T-helper 2 cell treated with Interferon-gamma antibody and Interleukin-4, amounts not matched to agents 5 μg/mL and 100 μg/mL, for 36 hours (primary cell): ENCODE measurements at places on chromosomes 3 and 15.

DNA sequence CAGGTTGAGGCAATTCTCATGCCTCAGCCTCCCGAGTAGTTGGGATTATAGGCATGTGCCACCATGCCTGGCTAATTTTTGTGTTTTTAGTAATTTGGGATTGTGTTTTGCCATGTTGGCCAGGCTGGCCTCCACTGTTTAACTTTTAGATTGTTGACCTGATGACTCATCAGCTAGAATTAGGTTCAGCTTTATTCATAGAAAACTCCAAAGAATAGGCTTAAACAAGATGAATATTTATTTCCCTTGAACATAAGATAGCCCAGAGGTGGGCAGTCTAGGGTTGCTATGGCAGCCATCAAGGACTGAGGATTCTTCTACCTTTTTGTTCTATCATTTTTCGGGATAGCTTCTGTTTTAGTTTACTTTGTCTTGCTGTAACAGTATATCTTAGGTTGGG, 99.6 kb upstream of the SELENOK start:
- no peak overlapping the region for H3K27ac ChIP-seq
- H3K36me3 ChIP-seq, result no peaks in the 10 kb centered on the region
- H3K27me3 ChIP-seq, result no peaks in the 10 kb centered on the region
- no peak for DNase-seq

GRCh38 chr3:111848283-111848682, 10.8 kb upstream of the PHLDB2 start:
- no peaks in the 10 kb centered on the region for H3K36me3 ChIP-seq
- no peak for DNase-seq
- no peak overlapping the region for H3K27ac ChIP-seq
- peaks cover 9% of the 10 kb centered on the region for H3K27me3 ChIP-seq

GRCh38 chr15:71713191-71713809, 97.1 kb upstream of the NR2E3 start:
- H3K27me3 ChIP-seq, result peaks cover 23% of the 10 kb centered on the region
- no peak overlapping the region for H3K4me3 ChIP-seq
- no peaks in the 10 kb centered on the region for H3K36me3 ChIP-seq
- no peak for DNase-seq

DNA sequence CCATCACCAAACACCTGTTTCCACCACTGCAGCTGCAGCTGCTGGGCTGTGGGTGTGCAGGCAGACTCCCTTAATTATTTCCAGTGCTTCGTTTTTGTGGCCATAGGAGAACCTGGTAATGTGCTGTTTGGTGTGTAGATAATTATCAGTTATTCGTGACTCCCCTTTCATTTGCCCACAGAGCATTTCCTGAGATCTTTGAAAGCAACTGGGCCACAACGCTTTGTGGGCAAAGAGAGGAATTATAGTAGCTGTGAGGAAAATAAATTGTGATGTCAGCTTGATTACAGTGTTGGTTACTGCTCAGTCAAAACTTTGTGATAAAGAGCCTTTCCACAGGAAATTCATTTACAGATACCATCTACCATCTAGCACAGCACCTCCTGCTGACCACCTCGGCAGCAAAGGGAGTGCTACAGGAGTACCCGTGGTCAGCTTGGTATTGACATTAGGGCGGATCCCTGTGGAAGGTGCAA, 193.3 kb upstream of the SLCO3A1 start:
- no peak for DNase-seq
- no peaks in the 10 kb centered on the region for H3K36me3 ChIP-seq
- H3K27me3 ChIP-seq, result peaks cover 39% of the 10 kb centered on the region
- H3K4me1 ChIP-seq, result peaks cover 9% of the 10 kb centered on the region

DNA sequence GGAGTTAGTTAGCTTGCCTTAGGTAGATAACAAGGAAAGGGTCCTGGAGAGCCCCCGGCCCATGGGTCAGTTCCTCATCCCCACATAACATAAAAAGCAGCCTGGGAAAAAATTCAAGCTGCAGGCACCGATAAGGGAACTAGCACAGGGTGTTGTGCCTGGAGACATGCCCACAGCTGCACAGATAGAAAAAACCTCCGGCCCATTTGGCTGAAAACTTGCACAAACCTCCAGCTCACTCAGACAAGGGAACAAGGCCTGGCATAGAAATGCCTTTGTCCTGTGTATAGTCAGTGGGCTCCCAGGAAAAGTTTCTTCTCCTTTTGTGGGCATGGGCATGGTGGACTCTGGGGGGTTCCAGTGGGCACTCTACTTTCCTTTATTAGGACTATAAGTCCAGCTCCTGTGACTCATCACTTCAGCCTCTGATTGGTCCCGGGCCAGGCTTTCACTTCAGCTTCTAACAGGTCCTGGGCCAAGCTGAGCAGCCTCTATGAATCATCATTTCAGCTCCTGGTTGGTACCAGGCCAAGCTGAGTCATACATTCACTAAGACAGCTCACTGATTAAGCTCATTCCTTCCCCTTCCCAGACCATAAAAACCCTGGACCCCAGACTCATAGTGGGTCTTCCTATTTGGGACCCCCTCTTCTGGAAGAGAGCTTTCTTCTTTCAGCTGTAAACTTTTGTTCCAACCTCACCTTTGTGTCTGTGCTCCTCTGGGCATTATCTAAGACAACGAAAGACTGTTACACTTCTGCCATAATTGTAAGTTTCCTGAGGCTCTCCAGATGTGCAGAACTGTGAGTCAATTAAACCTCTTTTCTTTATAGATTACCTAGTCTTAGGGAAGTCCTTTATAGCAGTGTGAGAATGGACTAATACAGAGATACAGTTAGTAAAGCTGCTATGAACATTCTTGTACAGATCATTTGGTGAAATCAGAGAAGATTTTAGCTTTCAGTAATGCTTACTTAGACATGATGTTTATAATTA, 348.0 kb upstream of the DPPA4 start:
- no peak overlapping the region for H3K4me3 ChIP-seq
- H3K27me3 ChIP-seq, result no peaks in the 10 kb centered on the region
- no peaks in the 10 kb centered on the region for H3K36me3 ChIP-seq
- H3K4me1 ChIP-seq, result no peaks in the 10 kb centered on the region
- no peak for DNase-seq
- H3K27ac ChIP-seq, result no peak overlapping the region
